Umbilical cord (tissue), 2 donors: ENCODE measurements at places on chromosomes 11 and 22.

GRCh38 chr22:17587629-17588028, 24.3 kb downstream of the SLC25A18 start:
- DNase-seq, result no peak

DNA sequence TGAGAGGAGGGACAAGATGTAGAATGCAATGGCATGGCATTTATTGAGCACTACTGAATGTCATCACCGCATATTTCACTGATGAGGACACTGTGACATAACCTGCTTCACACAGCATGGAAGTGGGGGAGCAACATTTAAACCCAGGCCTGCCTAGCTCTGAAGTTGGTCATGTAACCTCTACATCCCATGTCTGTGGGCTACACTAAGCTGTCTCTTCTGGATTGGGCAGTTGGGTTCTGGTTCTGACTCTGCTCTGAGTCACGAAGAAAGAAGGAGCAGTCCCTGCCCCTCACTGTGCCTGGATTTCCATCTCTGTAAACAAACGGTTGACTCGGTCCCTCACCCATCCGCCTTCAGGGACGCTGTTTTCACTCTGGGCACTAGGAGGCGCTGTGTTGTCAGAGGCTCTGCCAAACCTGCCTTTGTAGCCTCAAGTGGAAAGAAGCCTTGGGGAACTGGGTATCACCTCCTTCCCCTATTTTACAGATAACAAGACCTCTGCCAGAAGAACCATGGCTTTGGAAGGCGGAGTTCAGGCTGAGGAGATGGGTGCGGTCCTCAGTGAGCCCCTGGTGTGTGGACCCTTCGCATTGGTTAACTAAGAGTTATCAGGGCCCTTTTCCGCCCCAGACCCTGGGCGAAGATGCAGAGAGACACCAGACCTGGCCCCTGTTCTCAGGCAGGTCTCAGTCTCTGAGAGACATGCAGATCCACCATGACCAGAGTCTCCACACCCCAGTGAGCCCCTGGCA, 12.7 kb upstream of the ARHGEF17 start:
- peak; percentile 60 for DNase-seq

GRCh38 chr22:40627612-40628011, 8.9 kb downstream of the MRTFA start:
- no peak for DNase-seq

- DNase-seq, result peak; percentile 74
Measured at GRCh38 chr11:7575841-7576725, 62.3 kb downstream of the PPFIBP2 start.

GRCh38 chr11:113251281-113251680, 63.1 kb upstream of the TTC12 start:
- DNase-seq, result no peak

- peak; percentile 73 for DNase-seq
Measured at GRCh38 chr11:832529-833113, at the start of gene CD151. TSS of gene CD151 (plus strand) at chr11:832952. CDS start at chr11:836070, 3,118 bp downstream.

DNA sequence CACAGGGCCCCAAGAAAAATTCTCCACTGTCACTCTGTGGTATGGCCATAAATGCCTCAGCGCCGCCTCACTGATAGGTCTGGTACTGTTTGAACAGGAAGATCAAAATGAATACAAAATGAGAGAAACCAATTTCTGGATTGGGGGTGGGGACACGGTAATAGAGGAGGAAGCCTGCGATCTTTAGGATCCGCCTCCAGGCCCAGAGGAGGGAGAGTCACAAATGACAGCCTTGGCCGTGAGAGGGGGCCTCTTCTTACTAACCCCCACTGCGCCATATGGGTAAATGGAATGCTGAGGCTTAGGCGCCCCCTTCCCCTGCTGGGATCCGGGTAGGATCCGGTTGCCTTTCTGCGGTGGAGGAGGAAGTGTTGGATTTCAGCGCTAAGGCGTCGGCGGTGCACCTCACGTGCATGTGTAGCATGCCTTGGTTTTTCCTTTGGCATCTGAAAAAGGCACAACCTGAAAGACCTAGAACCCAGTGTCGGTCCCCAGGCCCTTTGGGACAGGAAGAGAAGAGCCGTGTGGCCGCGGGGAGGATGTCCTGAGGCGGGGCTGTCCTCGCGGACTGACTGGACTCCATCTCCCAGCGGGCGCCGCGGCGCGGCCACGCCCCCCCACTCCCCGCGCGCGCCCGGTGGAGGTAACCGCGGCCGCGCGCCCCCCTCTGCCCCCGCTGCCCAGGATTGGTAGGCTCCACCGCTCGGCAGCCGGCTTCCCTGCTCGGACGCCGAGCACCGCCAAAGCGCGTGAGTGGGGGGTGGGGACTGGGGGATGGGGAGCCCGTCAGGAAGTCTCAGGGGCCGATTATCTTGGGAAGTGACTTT, 718 bp upstream of the MADD start:
- peak; percentile 92 for DNase-seq

DNA sequence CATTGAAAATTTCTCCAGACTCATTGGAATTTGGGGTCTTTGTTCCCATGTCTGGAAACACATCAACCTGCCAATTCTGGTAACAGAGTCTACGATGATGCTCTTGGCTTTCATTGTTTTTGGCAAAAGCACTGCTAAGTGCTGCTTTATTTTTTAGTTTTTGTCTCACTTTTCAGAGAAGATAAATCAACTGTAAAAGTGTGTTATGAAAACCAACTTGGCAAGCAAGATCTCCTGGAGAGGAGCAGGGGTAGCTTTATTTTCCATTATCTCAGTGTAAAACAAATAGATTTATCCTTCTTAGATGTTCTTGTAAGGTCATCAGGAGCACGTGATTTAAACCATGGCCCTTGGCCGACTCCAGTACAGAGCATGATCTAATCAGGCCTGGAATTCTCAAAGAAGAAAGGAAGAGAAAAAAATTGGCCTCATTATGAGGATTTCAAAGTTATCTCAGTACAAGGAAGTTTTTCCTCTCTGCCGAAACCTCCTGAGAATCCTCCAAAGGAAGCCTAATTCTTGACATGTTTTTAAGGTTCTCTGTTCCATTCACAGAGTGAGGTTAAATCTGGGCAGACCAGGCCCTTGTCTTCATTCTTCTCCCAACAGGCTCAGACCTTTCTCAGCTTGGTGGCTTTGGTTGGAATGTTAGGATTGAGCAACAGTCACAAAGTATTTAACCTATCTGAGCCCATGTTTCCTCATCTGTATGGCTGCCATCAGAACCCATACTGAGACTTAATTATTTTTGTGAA, 16.4 kb upstream of the PAMR1 start:
- DNase-seq, result peak; percentile 90

- DNase-seq, result peak; percentile 59
Measured at GRCh38 chr11:113796663-113797259, 17.2 kb downstream of the CLDN25 start.

GRCh38 chr11:129382583-129382982, 6.9 kb downstream of the BARX2 start:
- DNase-seq, result no peak

DNA sequence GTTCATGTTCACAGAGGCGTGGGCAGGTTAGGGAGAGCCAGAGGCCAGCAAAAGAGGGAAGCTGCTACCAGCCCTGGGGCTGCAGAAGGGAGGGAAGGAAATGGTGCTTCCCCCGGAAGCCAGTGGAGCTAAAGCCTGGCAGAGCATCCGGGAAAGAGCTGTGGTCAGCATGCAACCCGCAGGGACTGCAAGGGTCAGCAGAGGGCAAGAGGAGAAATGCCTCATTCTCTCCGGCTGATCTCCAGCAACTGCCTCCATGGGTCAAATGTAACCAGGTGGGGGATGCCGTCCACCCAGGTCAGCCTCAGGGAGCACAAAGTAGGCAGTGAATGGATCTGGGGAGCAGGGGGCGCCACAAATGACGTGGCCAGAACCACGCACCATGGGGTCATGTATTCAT, 36.9 kb upstream of the PRR5 start:
- peak; percentile 53 for DNase-seq

DNA sequence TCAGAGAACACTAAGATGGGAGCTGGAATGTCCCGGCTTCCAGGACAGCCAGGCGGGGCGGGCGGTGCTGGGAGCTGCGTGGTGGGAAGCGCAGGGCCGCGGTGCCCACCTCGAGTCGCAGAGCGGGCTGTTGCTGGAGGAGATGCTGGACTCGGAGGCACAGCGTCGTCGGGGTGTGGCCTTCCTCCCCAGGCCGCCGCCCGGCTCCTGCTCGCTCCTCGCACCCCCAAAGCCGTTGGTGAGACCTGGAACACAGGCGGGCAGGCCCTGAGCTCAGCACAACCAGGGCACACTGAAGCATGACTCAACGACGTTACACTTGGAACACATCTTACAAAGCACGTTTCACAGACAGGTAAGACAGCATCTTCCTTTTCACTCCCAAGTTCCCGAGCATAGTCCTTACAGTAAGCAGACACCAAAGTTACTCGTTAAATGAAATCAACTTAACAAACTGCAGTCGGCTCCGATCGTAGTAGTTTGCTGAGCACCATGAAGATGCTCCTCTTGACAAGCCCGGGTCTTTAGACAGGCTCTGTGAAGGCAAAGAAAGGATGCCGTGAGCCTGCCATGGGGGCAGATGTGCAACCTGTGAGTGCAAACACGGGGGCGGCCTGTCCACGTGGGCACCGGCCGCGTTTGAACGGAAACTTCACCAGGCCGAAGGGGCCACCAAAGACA, 50.0 kb downstream of the BRD1 start:
- no peak for DNase-seq

- DNase-seq, result no peak
Measured at GRCh38 chr11:390175-390574, 3.8 kb upstream of the PKP3 start.

DNA sequence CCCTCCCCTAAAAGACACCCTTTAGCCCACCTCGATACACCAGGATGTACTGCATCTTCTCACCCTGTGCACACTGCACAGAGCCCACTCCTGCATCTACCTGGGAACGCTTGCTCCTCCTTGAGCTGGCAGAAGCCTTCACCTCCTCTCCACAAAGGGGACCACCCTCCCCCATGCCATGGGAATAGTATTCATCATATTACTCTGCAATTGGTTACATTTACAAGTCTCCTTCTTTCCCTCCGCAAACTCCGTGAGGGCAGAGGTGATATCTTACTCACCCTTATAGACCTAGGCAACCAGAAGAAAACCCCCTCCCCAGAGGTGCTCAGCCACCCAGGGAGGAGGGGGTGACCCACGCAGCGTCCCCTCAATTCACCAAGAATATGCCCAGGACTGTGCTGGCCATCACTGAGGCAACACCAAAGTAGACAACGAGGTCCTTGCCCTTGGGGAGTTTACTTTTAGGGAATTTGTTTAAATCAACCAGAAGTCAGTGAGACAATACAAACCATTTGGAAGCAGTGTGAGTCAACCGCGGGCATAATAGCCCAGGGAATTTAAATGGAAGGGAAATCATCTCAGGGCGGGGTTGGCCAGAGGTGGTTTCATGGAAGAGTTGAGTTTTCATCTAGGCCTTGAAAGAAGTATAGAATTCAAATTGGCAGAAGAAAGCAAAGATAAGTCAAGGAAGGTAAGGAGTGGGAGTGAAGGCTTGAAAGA, 214.5 kb downstream of the BARX2 start:
- DNase-seq, result no peak

- DNase-seq, result no peak
Measured at GRCh38 chr11:101466352-101466751, 117.5 kb downstream of the TRPC6 start.

DNA sequence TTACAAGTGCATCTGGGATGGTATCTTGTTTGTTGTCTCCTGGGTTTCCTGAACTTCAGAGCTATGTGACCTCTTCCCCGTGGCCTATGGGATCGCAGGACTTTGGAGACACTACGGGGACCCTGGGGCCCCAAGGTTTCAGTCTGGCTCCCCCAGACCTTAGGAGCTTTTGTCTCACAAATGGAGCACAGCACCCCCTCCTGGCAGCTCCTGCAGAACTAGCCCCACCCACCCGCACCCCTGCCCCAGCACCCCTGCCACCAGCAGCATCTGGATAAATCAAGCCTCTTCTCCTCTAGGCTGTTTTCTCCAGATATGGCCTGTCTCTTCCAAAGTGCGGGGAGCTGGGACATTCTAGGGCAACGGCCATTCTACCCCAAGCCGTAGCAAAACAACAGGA, 10.4 kb downstream of the RCOR2 start:
- DNase-seq, result no peak

DNA sequence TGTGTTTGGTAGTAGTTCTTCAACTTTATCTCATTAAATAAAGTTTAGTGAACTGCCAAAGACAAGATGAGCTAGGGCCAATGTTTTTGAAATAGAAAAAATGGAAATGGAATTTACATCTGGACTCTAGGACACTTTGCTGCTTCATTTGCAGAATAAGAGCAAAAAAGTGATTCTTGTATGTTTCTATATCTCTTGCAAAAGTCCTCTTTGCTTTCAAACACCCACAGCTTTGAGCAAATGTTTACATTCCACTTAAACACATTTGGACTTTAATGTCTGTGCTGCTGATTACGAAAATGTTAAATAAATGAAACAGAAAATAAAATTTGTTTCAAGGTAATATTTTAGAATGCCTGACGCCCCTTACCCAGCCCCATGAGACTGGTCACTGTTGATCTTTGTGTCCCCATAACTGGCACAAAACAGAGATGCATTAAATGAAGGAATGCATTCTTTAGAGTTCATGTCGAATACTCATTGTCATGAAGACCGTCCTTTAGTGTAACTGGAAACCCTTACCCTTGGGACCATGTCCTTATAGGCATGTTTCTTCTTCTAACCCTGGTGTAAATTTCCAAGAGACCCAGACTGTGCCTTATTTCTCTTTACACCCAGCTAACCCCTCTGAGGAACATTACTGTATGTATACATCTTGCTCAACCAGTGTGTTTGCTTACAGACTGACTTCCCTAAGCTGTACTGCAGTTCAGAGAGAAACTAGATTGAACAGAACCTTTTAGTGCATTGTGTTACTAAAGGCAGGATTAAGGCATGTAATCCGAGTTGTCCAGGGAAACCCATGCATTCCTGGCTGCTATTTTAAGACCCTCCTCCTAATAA, 199.7 kb downstream of the NAV2 start:
- peak; percentile 75 for DNase-seq

- DNase-seq, result no peak
Measured at GRCh38 chr11:130858215-130858614, 58.1 kb downstream of the SNX19 start.

DNA sequence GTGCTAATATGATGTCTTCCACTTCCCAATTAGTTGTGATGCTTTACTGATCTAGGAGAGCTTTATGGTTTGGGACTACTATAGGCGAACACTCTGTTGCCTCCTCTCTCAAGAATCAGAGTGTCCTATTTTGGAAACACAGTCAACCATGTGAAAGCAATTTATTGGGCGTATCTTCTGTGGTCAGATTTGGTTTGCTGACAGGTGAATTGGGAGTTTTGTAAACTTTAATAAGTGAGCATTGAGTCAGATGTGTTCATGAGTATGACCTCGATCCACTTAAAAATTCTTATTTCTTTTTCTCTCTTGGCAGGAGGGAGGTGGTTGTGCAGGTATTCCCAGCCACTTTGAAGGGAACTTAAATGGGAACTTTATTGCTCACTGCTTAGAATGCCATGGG, 4.4 kb downstream of the CAT start:
- no peak for DNase-seq

DNA sequence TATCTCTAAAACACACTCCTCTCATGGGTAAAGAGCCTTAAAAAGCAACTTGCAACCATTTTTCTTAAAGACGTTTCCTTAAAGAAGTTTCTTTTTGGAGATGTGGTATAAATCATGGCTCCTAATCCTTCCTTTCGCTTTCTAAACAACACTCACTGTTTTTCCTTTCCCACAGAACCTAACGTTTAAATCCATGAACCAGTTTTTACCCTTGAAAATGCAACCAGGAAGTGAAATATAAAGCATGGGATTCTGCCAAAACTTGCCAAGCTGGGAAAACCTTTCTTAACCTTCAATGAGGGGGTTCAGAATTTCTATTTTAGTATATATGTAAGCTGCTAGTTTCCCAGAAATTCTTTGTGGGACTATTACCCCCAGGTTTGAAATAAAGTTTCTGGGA, 8.6 kb downstream of the PLEKHA7 start:
- no peak for DNase-seq
